Progenitor cell of endocrine pancreas (in vitro differentiated cells): ENCODE measurements at places on chromosomes 11 and 22. TPM values are rescaled to one million over a fixed set of nuclear protein-coding genes. Genes with fewer than 3 reads are reported as not detected.

- DNase-seq = no peak
Measured at GRCh38 chr11:87284306-87284705, 246.6 kb downstream of the TMEM135 start.

GRCh38 chr11:61102667-61103571 is 630 bp downstream of the CD5 start:
- DNase-seq = no peak

- DNase-seq = no peak
Measured at GRCh38 chr11:86069408-86070101, 671 bp upstream of the PICALM start.

- no peak for DNase-seq
Measured at GRCh38 chr22:46079861-46080821, 70.2 kb upstream of the PPARA start.

DNA sequence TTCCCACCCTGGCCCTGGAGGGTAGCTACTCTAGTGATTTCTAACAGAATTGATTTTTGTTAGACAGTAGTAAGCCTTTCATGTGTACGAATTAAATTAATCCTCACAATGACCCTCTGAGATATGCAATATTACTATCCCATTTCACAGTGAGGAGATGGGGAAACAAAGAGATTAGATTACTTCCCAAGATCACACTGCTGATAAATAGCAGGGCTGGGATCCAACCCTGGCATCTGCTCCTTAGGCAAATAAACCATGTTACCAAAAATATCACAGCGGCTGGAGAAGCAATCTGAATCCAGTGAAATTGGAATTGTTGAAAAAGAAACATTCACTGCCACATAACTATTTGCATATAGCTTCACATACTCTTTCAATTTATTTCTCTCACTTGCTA is 12.8 kb upstream of the CAVIN3 start:
- DNase-seq = no peak

GRCh38 chr11:65766535-65766934 is 14.2 kb downstream of the AP5B1 start:
- DNase-seq = no peak

DNA sequence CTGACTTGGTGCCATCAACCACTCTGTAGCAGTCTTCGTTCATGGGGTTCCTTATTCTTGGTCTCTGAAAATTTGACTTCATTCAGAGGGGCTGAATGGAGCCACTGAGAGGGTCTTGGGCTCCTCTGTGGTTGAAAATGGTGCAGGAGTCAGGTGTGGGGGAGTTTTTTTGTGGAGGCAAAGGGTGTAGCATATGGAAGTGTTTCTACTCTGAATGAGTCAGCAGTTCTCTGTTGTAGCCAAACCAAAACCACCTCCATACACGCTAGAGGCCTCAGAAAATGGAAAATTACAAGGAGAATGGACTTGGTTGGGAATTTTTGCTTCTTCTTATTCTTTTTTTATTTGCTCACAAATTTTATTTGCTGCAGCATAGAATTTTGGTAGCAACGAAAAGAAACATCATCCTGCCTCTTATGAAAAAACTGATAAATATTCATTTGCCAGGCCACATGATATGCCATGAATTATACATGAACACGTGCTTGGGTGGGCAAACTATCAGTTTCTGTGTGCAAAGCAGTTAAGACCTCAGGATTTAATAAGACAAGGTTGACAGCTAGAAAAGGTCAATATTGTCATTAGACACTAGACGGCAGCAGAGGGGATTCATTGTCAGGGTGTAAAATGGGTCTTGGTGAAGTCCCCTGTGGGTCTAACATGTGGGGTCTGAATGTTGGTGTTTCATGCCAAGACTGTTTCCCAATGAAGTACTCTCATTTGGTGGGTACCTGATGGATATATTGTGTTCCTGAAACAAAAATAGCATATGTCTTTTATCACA is 111.7 kb downstream of the MYO18B start:
- no peak for DNase-seq

DNA sequence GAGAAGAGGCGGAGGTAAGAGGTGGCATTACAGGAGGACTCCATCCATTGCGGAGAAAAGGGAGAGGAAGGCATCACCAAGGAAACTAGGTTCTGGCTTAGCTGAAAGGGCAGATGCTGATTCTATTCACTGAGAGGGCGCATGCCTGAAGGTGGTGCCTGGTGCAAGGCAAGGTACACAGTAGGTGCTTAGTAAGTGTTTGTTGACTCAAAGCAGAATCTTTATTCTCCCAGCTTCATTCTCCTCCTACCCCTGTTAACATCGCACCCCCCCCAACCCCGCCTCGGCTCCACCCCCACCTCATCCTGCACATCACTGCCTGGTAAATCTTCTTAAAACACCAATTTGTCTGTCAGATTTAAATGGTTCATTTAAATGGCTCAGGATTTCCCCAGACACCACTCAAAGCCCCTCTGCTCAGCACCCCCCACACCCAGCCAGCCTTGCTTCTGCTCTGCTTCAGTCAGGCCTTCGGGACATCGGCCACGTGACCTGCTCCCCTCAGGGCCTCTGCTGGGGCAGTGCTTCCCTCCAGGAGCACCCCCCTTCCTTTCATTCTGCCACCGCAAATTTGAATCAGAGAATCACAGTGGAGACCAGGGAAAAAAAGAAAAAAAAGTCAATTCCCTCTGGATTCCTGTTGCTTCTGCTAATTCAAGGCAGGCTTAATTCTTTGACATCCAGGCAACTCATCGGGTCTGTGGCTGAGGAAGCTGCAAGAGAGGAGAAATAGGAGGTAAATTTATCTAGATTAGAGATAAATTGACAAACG is 17.8 kb upstream of the RCN1 start:
- no peak for DNase-seq

DNA sequence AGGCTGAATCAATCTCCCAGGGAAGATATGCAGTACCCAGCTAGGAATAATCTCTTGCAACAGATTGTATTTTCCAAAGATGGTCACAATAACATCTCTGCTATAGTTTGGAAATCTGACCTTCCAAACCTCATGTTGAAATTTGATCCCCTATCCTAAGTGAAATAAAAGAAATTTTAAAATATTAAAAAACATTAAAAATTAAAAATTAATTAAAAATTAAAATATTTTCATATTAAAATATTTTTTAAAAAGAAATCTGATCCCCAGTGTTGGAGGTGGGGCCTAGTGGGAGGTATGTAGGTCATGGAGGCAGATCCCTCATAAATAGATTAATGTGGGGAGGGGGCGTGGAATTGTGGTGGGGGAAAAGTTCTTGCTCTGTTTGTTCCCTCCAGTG is 79.7 kb downstream of the FAM168A start:
- no peak for DNase-seq

DNA sequence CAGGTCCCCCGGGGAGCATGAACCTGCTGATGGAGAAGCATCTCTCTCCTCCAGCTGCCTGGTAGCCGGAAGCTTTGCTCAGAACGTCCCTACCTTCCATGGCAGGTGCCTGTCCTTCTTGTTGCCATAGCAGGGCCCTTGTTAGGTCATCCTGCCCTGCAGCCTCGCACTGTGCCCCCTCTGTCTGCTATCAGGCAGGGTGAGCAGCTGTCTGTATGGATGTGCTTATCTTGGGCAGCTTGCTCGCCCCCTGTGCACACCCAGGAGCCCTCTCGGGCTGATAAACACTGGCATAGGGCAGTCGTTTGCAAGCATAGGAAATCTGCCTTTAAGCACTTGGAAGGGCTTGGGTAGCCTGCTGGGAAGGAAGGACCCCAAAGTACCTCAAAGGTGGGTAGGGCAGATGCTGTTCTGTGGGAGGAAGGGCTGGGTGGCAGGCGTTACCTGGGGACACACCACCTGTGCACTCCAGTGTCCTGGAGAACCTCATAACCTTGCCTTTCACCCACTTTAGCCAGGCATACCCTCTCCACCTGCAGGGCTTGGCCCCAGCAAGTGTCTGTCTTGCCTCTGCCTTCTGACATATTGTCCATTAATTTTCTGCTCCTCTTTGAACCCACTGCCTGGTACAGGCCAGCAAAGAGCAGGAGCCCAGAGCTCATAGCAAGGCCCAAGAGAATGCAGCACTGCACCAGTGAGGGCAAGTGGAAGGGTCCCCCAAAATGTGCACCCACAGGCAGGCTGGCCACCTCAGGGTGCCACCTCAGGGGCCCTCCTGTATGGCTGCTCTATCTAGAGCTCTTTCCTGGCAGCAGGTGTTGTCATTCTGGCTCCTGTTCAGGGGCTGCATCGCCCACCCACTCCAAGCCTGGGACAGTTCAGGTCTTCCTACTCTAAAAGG is 8.0 kb upstream of the COMT start:
- DNase-seq = no peak

The FDXACB1 gene
- 2.8 and 3.0 TPM in 2 replicates for total RNA-seq

The CEND1 gene
- total RNA-seq = not detected in 2 replicates

The OR51B5 gene
- total RNA-seq = 0.34 and 0.44 TPM in 2 replicates

The EFEMP2 gene
- total RNA-seq = 84.9 and 90.5 TPM in 2 replicates

The ROBO3 gene
- 9.9 and 10.2 TPM in 2 replicates for total RNA-seq

The OR52A1 gene
- total RNA-seq = not detected in 2 replicates

The ABCG4 gene
- 0.53 and 0.78 TPM in 2 replicates for total RNA-seq

The MS4A4A gene
- total RNA-seq = 0.33 TPM in 1 of 2 replicates, not detected in the other

The P4HA3 gene
- total RNA-seq = 0.17 TPM in 1 of 2 replicates, not detected in the other

The OR4C3 gene
- not detected in 2 replicates for total RNA-seq
